T-helper 17 cell (primary cell): ENCODE measurements at places on chromosomes 1 and 21.

DNA sequence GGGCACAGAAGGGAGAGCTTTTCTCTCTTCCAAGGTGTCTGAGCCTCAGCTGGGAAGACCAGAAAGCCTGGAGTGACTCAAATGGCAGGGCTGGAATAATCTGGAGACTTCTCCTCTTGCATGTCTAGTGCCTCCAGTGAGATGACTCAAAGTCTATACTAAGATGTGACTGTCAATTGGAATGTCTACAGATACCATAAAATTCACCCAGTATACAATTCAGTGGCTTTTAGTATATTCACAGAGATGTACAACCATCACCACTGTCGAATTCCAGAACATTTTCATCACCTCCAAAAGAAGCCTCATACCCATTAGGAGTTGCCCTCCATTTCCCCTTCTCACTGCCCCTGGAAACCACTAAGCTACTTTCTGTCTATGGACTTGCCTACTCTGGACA lies 47.9 kb upstream of the CNN3 start:
- no peak for DNase-seq

DNA sequence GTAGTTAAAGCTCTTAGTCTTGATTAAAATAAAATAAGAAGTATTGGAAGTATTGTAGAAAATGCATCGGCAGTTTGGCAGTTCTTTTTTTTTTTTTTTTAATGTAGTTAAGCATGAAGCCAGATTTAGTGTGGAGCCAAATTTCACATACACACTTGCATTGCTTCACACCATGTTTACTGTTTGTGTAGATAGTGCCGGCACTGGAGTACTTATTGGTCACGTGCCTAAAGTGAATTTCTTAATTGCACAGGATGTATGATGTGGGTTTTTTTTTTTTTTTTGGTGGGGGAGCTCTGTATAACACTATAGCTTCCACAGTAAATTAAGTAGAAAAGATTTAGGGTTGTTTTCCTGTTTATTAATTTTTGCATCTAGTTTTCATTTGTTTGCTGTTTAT lies 21.2 kb upstream of the TMEM61 start:
- DNase-seq: no peak

DNA sequence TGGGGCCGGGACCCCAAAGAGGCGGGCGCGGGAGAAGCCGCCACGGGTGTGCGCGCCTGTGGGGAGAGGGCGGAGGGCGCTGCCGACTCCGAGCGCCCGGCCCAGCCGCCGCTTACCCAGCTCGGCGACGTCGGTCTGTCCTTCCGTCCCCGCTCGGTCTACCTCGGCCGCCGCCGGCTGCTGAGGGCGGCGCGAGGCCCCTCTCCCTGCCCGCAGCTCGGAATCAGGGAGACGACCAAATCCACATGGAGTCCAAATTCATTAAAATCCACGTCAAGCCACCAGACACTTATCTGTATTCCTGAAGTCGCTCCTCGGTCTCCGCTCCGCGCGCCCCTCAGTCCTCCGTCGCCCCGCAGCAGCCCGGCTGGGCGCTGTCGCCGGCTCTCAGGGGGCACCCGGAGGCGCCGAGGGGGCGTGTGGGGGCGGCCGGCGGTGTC lies 637 bp downstream of the PLXNA2 start:
- no peak for DNase-seq

DNA sequence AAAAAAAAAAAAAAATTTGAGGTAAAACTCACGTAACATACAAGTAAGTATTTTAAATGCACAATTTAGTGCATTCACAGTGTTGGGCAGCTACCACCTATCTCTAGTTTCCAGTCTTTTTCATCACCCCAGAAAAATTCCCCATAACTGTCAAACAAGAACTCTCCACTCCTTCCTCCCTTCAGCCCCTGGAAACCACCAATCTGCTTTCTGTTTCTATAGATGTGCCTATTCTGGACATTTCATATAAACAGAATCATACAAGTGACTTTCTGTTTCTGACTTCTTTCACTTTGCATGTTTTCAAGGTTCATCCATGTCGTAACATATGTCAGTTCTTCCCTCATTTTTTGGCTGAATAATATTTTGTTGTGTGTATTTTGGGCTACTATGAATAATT lies 24.9 kb upstream of the ETS2 start:
- DNase-seq: no peak

- no peak for DNase-seq
These were observed 15.7 kb downstream of the TM2D1 start for GRCh38 chr1:61708953-61709907.

GRCh38 chr21:43361493-43362296 lies 65.2 kb downstream of the SIK1 start:
- peak; percentile 26 for DNase-seq

DNA sequence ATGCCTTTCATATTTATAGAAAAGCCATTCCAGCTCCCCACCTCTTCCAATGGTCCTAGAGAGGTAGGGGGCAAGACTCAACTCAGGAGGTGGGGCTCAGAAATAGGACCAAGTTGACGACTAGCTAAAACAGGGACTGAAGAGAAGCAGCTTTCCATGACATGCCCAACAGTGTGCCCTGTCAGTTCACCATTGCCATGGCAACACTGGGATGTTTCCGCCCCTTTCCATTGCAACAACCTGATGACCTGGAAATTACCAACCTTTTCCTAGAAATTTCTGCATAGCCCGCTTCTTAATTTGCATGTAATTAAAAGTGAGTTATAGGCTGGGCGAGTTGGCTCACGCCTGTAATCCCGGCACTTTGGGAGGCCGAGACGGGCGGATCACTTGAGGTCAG lies 22.4 kb upstream of the INTS3 start:
- no peak for DNase-seq

GRCh38 chr1:185237661-185238060 lies 79.4 kb downstream of the IVNS1ABP start:
- DNase-seq: no peak

DNA sequence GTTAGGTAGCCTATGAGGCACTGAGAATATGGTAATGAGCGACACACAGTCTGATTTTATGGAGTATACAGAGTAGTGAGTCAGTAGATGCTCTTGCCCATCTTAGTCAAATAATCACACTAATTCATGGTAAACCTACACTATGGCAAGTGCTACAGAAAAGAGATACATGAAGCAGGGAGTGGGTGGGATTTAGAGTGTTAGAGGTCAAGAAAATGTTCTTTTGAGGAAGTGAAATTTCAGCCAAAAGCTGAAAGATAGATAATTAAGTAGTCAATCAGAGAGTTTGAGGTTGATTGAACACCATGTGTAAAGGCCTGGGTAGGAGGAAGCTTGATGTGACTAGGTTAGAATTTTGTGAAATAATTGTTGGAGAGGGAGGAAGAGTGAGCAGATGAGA lies 14.7 kb downstream of the MDM4 start:
- DNase-seq: no peak

GRCh38 chr1:182626527-182626926 lies 22.3 kb upstream of the RGS16 start:
- no peak for DNase-seq

DNA sequence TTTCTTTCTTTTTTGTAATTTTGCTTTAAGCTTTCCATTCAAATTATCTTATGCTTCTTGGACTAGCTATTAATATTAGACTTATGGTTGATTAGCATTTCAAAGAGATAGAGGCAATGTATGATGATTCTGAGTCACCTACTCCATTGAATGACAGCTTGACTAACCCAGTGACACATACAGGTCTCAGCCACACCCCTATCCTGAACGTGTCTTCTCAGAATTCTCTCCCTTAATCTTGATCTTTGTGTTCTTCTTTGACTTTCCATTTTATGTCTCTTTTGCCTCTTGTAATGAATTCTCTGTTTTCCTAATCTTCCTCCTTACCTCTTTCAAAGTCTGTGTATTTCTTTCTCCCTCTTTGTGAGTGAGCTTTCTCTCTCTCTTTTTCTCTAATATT lies 241.1 kb downstream of the PDE4B start:
- no peak for DNase-seq

GRCh38 chr1:117106478-117106877 lies 15.1 kb downstream of the TRIM45 start:
- DNase-seq: no peak

DNA sequence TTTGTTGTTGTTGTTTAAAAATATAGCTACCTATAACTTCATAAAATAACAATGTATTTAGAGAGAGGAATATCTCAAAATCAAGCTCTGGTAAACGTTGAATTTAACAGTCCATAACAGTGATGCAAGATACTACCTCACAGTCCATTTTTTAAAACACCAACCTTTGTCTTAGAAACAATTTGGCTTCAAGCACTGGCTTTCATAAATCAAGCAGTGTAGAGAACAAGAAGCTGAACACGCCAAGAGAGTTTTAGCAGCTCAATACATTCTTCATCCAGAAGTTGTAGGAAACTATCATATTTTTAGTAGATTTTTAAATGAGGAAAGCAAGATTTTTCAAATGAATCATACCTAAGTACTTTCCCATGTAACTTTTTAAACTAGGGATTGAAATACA lies 334.3 kb upstream of the ADAMTS5 start:
- no peak for DNase-seq

- no peak for DNase-seq
These were observed 905.7 kb downstream of the LTN1 start for GRCh38 chr21:28086861-28087581.

DNA sequence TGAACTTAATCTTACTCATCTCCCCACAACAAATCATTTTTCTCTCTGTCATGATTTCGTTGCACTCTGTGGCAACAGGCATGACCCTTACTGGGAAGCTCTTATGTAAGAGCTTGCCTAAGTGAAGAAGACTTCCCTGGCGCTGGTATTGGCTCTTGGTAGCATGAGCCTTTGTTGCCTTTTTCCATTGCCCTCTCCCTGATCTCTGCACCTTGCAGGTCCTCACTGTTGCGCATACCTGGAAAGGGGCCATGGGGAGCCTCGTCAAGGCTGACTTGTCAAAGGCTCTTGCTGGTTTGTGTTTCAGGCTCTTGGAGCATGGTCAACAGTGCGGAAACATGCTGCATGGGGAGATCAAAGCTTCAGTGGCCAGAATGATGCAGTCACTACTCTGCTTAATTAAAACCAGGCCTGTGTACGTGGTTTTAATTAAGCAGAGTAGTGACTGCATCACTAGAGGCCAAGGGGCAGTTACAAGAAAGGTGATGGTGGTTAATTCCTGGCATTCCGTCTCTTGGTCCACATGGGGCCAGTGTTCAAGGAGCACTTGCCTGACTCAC lies 141.3 kb downstream of the SPATA46 start:
- DNase-seq: no peak

DNA sequence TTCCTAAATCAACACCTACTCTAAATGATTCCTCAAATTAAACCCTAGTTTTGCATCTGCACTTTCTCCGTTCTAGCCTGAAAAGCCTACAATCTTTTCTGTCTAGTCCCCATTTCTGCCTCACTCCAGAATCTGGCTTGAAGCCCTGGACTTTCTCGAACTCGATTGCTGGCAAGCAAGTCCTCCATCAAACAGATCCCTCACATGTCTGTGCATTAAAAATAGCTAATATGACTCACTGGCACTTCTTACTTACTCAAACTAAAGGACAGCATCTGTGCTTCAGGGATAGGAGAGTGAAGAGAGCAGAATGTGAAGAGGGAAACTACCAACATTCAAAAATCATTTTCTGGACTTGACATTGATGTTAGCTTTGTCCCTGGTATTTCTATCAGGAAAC lies 51.8 kb upstream of the CXADR start:
- no peak for DNase-seq

- DNase-seq: no peak
These were observed 19.5 kb downstream of the MAPKAPK2 start for GRCh38 chr1:206704226-206704625.

- peak; percentile 16 for DNase-seq
These were observed 19.1 kb downstream of the NME7 start for GRCh38 chr1:169348383-169349036.

DNA sequence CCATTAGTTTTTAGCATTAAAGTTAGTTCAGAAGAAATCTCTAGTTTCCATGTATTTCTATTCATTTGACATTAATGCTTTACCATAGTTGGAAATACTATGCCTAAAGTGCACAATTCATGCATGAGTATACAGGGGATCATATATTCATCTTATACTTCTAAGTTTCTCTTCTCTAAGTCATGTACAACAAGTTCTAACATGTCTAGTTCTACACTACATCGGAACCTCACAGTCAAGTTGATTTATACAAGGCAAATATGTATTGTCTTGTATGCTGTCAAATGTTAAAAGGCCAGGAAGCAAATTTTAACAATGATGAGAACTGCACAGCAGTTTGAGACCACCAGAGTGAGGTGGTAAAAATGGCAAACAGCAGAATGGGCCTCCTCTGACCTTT lies 22.9 kb upstream of the MOB3C start:
- no peak for DNase-seq

DNA sequence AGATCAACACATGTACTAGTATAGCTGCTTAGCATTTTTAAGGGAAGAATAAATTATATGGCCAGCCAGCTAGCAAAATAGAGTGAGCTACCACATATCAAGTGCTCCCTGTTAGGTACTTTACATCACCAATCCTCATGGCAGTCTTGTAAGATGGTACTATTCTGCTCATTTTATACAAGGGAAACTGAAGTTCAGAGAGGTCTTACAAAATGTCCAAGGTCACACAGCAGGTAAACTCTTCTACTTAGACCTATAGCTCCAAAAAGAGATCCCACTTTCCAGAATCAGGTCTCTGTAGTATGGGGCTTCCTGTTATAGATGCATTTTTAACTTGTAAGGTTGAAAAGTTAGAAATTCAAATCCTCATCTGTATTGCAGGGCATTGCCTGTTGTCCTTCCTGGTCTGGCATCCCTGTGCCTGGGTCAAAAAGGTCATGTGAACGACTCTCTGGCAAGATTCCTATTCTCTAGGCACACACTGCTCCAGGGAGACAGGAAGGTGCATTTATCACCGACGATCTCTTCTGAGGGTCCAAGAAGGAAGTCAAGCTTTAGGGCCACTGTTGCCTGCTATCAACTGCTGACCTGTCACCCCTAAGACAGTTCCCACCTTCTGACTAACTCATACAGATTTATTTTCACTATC lies 41.1 kb downstream of the TRIT1 start:
- no peak for DNase-seq

DNA sequence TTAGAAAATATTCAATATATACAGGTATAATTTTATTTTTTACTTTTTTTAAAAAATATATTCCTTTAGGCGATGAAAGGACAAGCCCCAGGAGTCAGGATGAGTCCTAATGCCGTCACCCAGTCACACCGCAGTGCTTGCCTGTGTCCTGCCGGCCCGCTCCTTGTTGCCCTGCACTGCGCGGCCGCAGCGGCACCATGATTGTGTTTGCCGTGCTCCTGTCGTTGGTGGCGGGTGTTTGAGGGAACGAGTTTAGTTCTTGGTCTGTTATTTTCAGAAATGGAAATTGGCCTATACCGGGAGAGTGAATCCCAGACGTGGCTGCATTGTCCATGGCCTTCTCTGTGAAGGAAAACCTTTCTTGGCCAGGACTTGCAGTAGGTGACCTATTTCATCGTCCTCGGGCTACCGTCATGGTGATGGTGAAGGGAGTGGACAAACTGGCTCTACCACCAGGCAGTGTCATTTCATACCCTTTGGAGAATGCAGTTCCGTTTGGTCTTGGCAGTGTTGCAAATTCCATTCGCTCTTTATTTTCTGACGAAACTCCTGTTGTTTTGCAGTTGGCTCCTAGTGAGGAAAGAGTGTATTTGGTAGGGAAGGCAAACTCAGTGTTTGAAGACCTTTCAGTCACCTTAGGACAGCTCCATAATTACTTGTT lies 45.9 kb upstream of the CRB1 start:
- DNase-seq: no peak

- peak; percentile 12 for DNase-seq
These were observed 483 bp downstream of the CHML start for GRCh38 chr1:241639623-241640148.
